ENCODE measurements at places on chromosomes 12 and 14. TPM values are rescaled to one million over a fixed set of nuclear protein-coding genes. Genes with fewer than 3 reads are reported as not detected.

CFAP54 gene
- 16.4 TPM for total RNA-seq

GRCh38 chr12:51846271-51846691 lies 2.2 kb downstream of the FIGNL2 start:
- no peak for DNase-seq

WDHD1 gene
- total RNA-seq = 27.9 TPM

DNA sequence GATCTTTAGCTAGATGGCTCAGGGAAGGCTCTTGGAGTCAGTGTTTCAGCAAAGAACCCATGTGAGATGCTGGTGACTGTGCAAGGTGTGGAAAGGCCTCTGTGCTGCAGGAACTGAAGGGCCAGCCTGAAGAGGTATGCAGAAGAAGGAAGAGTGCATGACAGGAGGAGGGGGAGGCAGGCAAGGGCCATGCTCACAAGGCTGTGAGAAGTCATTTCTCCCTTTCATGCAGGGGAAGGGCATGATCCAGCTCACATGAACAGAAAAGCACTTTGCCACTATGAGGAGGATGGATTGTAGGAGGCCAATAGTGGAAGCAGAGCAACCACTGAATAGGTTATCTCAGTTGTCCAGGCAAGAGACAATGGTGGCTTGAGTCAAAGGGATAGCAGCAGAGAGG lies 83.7 kb downstream of the SSPN start:
- DNase-seq = no peak

DNA sequence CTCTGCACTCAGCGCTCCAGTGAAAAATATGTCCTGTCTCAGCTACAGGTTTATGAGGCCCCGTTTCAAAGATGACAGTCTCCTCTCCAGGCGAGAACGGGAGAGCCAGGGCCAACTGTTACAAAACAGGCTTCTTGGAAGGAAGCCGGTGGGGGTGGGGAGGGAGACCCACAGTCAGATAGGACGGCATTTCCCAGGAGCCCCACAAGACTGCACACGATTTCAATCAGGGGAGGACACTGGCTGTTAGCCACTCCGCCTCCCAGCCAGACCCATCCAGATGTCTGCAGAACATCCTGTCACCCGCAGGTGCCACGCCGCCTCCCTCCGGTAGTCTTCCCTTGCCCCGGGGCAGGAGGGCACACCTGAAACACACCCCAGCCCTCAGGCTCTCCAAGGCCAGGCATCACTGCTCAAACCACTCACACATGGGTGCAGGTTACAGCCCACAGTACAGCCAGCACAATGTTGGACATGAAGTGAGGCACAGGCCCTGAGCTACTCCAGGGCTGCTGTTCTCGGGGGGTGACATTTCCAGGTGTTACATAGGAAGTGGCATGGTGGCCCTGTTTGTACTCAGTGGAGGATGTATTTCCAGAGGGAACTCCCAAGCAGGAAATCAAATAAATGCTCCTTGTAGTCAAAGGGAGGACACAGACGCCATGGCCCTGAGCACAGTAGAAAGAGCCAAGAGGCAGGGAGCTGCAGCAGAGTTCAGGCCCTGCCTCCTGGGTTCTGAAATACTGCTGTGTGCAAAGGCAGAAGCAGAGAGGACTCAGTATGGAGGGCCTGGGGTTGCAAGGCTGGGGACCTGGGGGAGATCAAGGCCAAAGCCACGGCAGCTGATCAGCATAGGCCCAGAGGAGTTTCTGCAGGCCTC lies 138.1 kb downstream of the BCL11B start:
- no peak for DNase-seq

AKAP5 gene
- 0.60 TPM for total RNA-seq

DNA sequence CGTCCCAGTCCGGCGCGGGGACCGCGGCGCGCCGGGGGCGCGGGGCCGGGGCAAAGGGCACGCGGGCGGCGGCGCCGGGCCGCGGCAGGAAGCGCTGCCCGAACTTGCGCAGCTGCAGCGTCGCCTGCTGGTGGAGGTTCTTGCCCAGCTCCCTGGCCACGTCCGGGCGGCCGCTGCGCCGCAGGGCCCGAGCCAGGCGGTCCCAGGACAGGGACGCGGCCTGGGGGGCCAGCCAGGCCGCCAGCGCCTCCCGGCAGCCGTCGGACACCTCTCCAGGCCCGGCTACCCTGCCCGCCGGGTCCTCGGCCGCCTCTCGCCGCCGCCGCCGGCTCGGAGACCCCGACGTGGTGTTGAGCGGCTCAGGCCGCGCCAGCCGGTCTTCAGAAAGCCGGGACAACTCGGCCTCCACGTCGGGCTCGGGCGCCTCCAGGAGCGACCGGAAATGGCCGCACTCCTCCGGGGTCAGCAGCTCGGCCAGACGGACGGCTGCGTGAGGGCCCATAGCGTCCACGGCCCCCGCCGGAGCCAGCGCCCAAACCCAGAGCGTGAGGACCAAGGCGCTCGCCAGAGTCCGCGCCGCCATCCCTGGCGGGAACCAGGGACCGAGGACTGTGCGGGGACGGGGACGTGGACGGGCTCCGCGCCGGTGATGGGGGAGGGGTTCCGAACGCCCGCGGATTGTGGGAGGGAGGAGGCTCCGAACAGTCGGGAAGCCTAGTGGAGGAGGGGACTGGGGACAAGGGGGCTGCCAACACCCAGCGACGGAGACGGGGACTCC lies 34.0 kb downstream of the FIGNL2 start:
- DNase-seq = peak; percentile 13
